Hindlimb muscle (tissue), 1 donor: ENCODE measurements at places on chromosomes 12 and 14.

DNA sequence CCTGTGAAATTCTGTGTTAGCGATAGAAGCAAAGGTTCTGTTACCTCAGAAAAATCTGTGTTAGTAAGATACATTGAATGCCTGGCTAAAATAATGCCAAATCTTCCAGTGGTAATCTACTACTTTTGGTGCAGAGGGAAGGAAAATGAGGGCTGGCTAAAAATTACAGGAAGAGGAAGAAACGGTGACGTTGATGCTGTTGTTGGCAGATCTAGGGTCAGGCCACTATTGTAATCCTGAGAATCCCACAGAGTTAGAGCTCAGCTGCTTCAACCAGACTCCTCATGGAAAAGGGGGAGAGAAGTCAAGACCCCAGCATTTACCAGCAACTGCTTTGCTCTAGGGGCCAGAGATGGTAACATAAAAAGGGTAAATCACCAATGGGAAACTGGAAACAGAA, 145.1 kb downstream of the PPM1H start:
- DNase-seq: no peak

DNA sequence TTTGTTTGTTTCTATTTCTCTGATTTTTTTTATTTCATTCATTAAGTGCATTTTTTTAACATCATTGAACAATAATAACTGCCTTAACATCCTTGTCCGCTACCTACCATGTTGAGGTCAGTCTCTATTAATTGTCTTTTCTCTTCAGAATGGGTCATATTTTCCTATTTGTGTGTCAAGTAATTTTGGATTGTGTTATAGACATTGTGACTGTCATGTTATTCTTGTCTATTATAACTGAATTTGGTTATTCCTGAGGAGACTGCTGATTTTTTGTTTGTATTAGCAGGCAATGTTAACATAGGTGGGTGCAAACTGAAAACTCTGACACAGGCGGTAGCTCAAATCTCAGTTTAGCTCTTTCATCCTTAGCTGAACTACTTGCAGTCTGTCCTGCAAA, 169.9 kb downstream of the DICER1 start:
- DNase-seq: no peak

- DNase-seq: no peak
Observed at GRCh38 chr14:34229140-34229539, 232.9 kb downstream of the SPTSSA start.

GRCh38 chr12:105562199-105562971, 231.9 kb downstream of the C12orf75 start:
- DNase-seq: peak; percentile 30

DNA sequence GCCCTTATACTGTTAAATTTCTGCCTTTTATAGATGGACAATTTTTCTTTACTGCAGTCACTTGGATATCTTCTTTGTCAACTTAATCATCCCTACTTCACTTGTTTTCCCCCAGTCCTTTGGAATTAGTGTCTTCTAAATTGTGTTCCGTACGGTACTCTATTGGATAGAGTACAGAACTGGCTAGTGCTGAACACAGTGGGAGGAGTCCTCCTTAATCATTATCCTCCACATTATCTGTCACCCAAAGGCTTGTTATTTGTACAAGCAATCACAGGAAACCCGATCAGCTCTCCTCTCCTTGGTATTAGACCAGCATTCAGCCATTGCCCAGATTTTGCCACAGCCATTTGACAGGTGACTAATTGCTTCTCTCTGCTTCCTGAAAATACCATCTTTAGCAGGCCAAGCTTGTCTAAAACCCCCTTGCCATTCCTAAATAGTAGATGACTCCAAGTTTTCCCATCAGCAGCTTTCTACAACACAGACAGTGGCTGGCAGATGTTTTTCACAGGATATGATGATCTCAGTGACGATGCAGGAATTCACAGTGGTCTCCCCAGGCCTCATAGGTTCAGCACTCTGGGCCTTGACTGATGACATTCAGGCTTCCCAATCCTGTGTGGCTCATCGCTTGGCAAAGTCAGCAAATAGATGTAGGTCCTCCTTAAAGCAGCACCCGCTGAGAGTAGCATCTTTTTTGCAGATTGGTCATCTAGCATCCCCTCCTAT, 216.0 kb upstream of the RGS6 start:
- DNase-seq: no peak

GRCh38 chr14:106309423-106309822, 783.0 kb downstream of the TMEM121 start:
- no peak for DNase-seq

GRCh38 chr14:64059454-64060198, 206.8 kb downstream of the SYNE2 start:
- DNase-seq: no peak

- no peak for DNase-seq
Observed at GRCh38 chr12:42590330-42590934, 886 bp upstream of the PRICKLE1 start.

GRCh38 chr14:74934041-74934440, 11.0 kb upstream of the RPS6KL1 start:
- DNase-seq: no peak

DNA sequence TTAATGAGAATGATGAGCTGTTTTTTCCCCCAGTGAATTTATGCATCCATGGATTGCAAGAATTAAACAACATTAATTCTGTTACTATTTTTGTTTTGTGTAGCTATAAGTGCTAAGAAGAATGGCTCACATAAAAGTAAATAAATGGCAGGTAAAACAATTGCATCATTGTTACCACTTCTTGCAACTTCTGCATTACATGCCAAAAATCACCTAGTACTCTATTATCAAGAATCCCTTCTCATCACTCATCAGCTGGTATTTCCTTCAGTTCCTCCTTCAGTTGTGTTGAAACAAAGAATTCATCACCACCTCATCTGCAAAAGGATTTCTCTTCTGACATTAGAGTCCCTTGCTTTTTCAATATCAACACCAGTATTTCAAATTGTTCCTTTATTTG, 773 bp downstream of the A2M start:
- DNase-seq: no peak

- DNase-seq: no peak
Observed at GRCh38 chr12:120586206-120586605, 5.0 kb upstream of the POP5 start.

- DNase-seq: no peak
Observed at GRCh38 chr14:32728976-32729375, 209.7 kb upstream of the NPAS3 start.

DNA sequence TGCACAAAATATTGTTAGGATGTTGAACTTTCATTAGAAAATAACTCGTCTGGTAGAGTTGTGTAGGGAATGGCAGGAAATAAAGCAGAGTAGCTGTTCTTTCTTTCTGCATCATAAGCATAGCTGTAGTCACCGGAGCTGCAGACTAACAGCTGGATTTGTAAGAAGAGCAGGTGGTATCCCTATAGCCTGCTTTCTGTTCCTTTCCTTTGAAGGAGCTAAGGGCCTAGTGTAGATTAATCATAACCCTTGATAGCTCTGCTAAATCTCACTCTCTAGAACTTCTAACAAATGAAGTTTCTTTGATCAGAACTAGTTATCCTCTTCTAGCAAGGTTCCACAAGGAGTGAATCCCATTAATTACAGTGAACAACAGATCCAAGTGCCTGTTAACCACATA, 3.5 kb downstream of the LMO3 start:
- no peak for DNase-seq

- DNase-seq: no peak
Observed at GRCh38 chr12:18430425-18431048, 169.2 kb downstream of the PIK3C2G start.

- DNase-seq: no peak
Observed at GRCh38 chr12:22796941-22797630, 172.1 kb downstream of the ETNK1 start.

- no peak for DNase-seq
Observed at GRCh38 chr14:22427771-22428231, 161.2 kb downstream of the DAD1 start.

DNA sequence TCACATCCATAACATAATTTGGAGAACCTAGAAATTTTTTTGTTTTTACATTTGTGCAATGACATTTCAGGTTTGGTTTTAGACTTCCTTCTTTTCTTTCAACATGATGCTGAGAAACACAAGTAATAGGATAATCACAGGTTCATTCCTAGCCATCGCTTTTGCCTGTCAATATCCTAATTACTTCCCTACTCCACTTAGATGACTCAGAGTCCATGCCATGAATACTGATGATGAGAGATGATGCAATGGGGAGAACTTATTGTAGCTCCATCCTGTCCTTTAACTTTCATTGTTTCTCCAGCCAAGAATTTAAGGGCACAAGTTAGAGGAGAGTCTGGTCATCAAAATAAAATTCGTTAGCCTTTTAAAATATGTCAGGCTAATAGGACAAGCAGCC, 101.3 kb downstream of the PTPRO start:
- DNase-seq: no peak

GRCh38 chr12:131723532-131723931, 12.6 kb downstream of the SFSWAP start:
- DNase-seq: no peak

DNA sequence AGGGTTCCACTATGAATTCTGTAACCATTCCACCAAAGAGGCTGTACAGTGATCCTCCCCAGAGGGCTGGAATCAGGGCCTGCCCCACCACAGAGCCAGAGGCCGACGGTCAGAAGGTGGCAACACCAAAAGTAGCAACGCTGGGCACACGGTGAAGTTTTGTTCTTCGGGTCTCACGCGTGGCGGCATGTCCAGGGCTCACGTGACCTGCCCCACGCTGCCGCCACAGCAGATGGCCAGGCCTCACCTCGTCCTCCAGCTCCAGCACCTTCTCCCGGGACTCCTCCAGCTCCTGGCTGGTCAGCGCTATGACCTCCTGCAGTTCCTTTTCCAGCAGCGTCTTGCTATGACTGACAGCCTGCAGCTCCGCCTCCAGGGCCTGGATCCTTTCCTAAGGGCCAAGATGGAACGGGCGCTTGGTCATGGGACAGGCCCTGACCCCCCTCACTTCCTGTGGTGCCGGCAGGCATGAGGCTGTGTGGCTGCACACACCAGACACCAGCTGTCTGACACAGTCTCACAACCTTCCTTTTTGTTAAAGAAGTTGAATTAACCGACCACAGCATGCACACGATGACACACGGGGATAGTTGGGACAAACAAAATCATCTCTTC, 22.4 kb upstream of the ANKLE2 start:
- DNase-seq: no peak

DNA sequence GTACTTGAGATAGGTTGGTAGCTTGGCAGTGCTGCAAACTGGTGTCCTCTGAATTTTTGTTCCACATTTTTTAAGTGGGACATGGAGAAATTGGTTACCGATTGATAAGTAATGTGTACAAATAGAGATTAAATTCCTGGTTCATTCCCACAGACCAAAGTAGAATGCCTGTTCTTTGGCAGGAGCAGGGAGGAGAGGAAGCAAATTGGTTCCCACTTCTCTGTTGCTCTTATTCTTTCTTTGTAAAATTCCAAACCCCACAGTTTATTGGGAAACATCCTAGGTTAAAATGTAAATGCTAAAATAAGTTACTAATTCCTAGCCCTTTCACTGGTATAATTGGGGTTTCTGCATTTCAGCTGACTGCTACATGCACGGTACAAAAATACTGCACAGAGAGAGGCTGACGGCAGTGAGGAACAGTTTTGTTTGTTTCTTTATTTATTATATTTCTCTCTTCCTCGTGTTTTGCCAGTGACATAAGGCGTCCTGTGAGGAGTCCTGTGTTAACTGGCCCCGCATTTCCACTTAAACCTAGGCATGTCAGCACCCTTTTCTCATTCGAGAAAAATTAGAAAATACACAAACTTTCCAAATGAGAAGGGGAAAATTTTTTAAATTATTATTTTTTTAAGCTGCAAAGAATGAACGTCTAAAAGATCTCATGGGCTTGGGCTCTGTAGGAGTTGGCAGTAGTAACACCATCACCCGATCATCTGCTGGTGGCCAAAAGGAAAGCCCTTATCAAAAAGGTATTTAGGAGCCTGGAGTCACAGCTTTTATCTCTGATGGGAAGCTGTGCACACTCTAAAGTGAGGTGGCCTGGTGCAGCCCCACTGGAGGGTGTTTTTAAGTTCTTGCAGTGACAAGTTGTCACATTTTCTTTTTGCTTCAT, 25.4 kb upstream of the BCL7A start:
- no peak for DNase-seq

DNA sequence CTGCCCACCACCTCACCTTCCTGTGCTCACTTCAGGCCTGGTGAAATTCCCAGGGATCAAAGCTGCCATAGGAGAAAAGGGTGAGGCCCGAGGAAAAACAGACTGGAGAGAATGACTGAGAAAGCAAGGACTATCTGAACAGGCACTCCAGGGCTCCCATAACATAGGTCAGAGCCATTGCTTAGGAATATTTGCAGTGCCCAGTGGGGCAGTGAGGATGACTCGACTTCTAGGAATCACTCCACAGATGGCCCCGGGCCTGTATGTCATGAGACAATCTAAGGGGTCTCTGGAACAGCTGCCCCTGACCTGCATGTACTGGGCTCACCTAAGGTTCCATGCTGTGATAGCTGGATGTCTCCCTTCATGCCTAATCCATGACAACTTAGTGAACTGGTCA, 51.6 kb downstream of the GPHB5 start:
- DNase-seq: no peak

DNA sequence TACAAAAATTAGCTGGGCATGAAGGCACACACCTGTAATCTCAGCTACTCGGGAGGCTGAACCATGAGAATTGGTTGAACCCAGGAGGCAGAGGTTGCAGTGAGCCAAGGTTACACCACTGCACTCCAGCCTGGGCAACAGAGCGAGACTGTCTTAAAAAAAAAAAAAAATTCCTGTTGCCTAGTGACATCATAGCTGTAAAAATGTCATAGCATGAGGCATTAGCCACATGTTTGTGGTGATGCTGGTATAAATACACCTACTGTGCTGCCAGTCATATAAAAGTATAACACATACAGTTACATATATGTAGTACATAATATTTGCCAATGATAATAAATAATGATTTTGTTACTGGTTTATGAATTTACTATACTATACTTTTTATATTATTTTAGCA, 22.2 kb downstream of the SLC41A2 start:
- DNase-seq: no peak

- peak; percentile 61 for DNase-seq
Observed at GRCh38 chr12:752695-753610, 574 bp downstream of the WNK1 start.

DNA sequence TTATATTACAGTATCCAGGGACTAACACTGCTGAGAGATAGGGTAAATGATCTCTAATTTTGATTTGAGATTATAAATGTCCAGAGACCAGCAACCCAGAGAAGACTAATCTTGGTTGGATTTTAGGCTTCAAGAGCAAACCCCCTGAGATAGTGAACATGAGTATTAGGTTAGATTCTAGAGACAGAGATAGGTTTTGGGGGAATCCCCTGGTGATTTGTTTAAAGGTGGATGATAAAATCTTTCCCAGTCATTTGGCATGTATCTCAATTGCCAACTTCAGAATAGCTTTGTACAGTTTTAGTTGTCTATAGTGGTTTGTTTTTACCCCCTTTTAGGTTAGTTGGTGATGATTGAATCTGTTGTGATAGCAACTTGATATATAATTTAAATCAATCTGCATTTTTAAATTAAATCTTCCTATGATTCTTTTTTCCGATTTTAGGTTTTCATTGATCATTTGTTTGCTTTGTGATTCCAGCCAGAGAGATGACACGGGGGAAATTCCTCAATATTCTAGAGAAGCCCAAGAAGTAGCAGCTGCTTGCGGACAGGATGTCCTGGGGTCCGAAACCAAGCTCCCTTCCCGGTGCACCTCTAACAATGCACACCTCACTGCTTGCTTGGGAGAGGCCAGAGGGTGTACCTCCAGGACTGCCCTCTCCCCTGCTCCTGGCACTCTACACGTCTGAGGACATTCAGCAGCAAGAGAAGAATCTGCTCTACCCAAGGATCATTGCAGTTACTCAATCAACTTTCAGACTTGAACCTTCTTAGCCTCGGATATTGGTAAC, 40.6 kb upstream of the VSX2 start:
- DNase-seq: no peak

- DNase-seq: no peak
Observed at GRCh38 chr12:132545164-132545953, 55.4 kb downstream of the FBRSL1 start.
